A172 (cell line): ENCODE measurements at places on chromosomes 7 and 10. TPM values are rescaled to one million over a fixed set of nuclear protein-coding genes. Genes with fewer than 3 reads are reported as not detected.

The MET gene
- total RNA-seq: 118 and 144 TPM in 2 replicates

The ANKRD2 gene
- total RNA-seq: 2.0 and 6.7 TPM in 2 replicates

The SNCG gene
- total RNA-seq: 8.8 and 16.0 TPM in 2 replicates

The HTR5A gene
- not detected in 2 replicates for total RNA-seq

The PNLIPRP1 gene
- not detected in 2 replicates for total RNA-seq

The AKR1C4 gene
- not detected in 2 replicates for total RNA-seq

The CDC14C gene
- 0.09 TPM in 1 of 2 replicates, not detected in the other for total RNA-seq

The PLPP4 gene
- total RNA-seq: 10.5 and 11.7 TPM in 2 replicates

The WEE2 gene
- 0.05 TPM in 1 of 2 replicates, not detected in the other for total RNA-seq

The VAX1 gene
- not detected in 2 replicates for total RNA-seq

The TSPAN33 gene
- 11.3 and 12.6 TPM in 2 replicates for total RNA-seq

The FBXL13 gene
- total RNA-seq: 1.5 and 2.9 TPM in 2 replicates

The CRPPA gene
- 0.16 and 0.26 TPM in 2 replicates for total RNA-seq

The PSD gene
- 0.07 TPM in 1 of 2 replicates, not detected in the other for total RNA-seq

The STEAP1 gene
- 0.83 and 1.5 TPM in 2 replicates for total RNA-seq

The GPR22 gene
- not detected in 2 replicates for total RNA-seq

The ABCB8 gene
- 35.6 and 40.2 TPM in 2 replicates for total RNA-seq

The MSS51 gene
- total RNA-seq: 0.07 and 0.60 TPM in 2 replicates

The TLX1 gene
- total RNA-seq: not detected in 2 replicates

The TEX36 gene
- not detected in 2 replicates for total RNA-seq

The HTRA1 gene
- total RNA-seq: 11.8 and 22.1 TPM in 2 replicates

The SAMD9L gene
- 28.4 and 37.7 TPM in 2 replicates for total RNA-seq

The NCF1 gene
- not detected in 2 replicates for total RNA-seq

The GCK gene
- not detected in 2 replicates for total RNA-seq

The MARVELD1 gene
- total RNA-seq: 68.2 and 69.7 TPM in 2 replicates

The GPC2 gene
- 4.6 and 7.4 TPM in 2 replicates for total RNA-seq

The TET1 gene
- total RNA-seq: 3.5 and 3.8 TPM in 2 replicates

The CLDN3 gene
- total RNA-seq: not detected in 2 replicates

The PRRT4 gene
- total RNA-seq: 0.10 and 1.6 TPM in 2 replicates

The PSPH gene
- 98.8 and 102 TPM in 2 replicates for total RNA-seq

The KCND2 gene
- 0.02 and 0.53 TPM in 2 replicates for total RNA-seq

The MYH16 gene
- 0.78 and 1.1 TPM in 2 replicates for total RNA-seq

The ELOVL3 gene
- total RNA-seq: not detected in 2 replicates

The HERPUD2 gene
- 19.6 and 22.7 TPM in 2 replicates for total RNA-seq

The FRMD4A gene
- 21.2 and 24.1 TPM in 2 replicates for total RNA-seq

The STRIP2 gene
- total RNA-seq: 4.2 and 6.3 TPM in 2 replicates

The PRKG1 gene
- total RNA-seq: 0.05 and 0.22 TPM in 2 replicates

The CUBN gene
- total RNA-seq: 0.14 and 0.60 TPM in 2 replicates

The ACBD7 gene
- 3.7 and 9.3 TPM in 2 replicates for total RNA-seq

The SLC16A12 gene
- 0.38 and 0.50 TPM in 2 replicates for total RNA-seq

The GOLGA7B gene
- total RNA-seq: 1.2 and 1.9 TPM in 2 replicates

The EVX1 gene
- total RNA-seq: not detected in 2 replicates

The OR9A2 gene
- not detected in 2 replicates for total RNA-seq

The RAPGEF5 gene
- 3.2 and 11.5 TPM in 2 replicates for total RNA-seq

The ANKRD1 gene
- 705 and 1,018 TPM in 2 replicates for total RNA-seq

The GNG11 gene
- total RNA-seq: 24.1 and 27.9 TPM in 2 replicates

The TCAF2 gene
- total RNA-seq: 0.36 and 0.93 TPM in 2 replicates
